ENCODE measurements at places on chromosomes 7 and 10. TPM values are rescaled to one million over a fixed set of nuclear protein-coding genes. Genes with fewer than 3 reads are reported as not detected.

Gene TRPV5
- not detected for total RNA-seq

GRCh38 chr7:4613846-4614548 is 68.1 kb upstream of the FOXK1 start:
- no peaks in the 10 kb centered on the region for H3K36me3 ChIP-seq
- no peak for DNase-seq
- no peak overlapping the region for H3K4me3 ChIP-seq
- no peaks in the 10 kb centered on the region for H3K27me3 ChIP-seq
- H3K4me1 ChIP-seq, result peaks cover 6% of the 10 kb centered on the region

DNA sequence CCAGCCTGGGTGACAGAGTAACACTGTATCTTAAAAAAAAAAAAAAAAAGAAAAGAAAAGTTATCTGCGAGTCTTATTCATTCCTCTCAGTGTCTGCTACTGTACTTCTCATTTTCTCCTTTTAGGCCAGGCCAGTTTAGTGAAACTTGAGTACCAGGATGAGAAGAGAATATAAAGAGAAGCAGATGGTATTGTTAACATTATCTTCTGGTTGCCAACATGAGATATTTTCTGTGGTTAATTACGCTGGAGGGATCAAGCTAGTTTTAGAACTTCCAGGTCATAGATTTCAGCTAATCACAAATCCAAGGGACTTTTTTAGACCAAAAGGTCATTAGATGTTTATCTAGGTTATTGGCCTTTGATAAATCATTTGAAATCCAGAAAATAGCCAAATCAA is 252.6 kb upstream of the SMIM30 start:
- H3K4me1 ChIP-seq, result no peaks in the 10 kb centered on the region
- no peak overlapping the region for H3K27ac ChIP-seq
- no peaks in the 10 kb centered on the region for H3K36me3 ChIP-seq
- H3K4me3 ChIP-seq, result no peak overlapping the region

- H3K4me3 ChIP-seq, result no peak overlapping the region
- no peak for DNase-seq
- H3K27me3 ChIP-seq, result no peaks in the 10 kb centered on the region
Measured at GRCh38 chr7:128060018-128060417, 28.8 kb upstream of the LRRC4 start.

DNA sequence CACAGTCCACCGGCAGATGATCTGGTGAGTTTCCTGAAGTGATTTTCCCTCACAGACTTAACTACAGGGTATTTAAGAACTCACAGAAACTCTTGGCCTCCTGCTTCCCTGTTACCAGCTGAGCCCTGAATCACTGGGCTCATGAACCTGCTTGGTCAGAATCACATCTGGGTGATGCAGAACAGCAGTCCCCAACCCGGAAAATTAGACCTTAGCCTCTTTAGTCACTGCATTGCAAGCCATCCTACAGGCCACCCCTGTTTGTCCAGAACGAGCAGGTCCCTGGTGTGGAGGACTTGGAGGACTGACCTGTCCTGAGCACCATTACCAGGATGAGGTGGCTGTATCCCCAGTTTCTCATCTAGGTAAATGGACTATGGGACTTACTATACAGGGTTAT is 539.2 kb downstream of the TNS3 start:
- no peak overlapping the region for H3K4me3 ChIP-seq
- no peaks in the 10 kb centered on the region for H3K27me3 ChIP-seq
- DNase-seq, result no peak
